ENCODE measurements at places on chromosomes 16 and 17.

DNA sequence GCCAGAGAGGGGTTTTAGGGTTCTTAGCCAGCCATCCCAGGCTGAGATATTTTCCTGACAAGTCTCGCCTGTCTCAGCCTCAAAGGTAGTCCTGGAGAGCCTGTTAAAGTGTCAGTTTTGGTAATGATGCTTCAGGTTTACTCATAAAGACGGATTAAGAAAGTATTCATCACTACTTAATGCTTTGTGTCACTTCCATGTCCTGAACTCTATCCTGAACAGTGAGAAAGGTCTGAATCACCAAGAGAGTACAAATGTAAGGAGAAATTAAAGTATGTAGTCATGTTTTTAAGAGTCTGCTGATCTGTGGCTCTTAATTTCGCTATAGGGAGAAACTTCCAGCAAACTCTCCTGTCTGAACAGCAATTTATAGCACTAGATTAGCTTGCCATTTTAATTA lies 14.0 kb downstream of the RPGRIP1L start:
- no peak for DNase-seq

DNA sequence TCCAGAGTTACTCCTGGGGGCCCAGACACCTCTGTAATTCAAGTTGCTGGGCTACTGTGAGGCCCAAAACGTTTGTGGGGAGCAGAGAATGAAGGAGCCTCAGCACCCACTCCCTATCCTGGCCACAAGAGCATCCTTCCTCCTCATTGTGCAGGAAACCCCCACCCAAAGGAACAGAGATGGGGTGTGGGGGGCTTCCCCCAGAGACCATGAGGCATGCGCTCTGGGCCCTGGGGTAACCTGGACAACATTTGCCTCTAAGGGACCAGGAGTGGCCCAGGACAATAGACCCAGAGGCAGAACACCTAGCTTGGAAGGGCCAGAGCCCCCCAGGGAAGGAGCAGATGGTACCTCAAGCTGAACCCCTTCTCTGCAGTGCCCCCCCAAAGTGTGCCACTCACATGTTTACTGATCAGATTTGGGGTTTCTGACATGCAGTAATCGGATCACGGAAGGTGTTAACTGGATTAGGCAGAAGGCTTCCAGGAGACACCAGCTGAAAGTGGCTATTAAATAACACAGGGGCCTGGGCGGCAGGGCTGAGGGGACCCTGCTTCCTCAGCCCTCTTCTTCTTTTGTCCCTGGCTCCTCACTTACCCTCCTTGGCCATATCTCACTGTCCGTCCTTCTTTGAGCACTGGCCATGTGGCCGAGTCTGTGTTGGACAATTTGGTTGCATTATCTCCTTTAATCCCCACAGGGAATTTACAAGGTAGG lies 50.8 kb downstream of the SDK2 start:
- no peak for DNase-seq

DNA sequence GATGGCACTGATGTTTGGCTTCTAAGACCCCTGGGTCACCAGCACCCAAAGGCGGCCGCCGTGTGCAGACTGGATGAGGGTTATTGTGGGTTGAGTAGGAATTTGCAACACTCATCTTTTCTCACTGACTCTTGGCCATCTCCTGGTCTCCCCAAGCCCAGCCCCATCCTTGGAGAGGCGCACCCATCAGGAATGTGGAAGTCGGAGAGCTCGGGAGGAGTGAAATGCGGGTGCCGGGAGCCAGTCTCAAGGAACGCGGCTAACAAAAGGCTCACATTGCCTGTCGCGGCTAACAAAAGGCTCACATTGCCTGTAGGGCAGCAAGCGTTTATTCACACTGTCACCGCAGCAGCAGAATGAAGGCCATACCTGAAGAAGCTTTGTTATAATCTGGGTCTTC lies 248.6 kb downstream of the FOXL1 start:
- no peak for DNase-seq

DNA sequence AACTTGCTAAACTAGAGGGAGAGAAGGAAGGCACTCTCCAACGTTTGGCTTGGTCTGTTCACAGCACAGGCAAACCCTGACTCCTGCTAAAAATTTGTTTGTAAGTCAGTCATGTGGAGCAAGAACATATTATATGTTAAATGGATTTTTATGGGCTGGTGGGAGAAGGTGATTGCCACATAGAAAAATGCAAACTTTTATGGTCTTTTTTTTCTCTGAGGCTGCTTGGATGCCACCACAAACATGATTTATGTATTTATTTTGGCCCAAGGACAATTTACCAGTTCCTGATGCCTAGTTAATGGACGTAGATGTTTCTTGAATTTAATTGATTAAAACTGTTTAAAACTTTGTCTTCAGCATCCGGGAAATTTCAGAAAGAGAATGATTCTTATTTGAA lies 274.2 kb upstream of the MYOCD start:
- no peak for DNase-seq

GRCh38 chr17:81121841-81122733 lies 43.2 kb upstream of the PVALEF start:
- DNase-seq, result no peak

- no peak for DNase-seq
Measured at GRCh38 chr17:30401097-30401496, 22.4 kb downstream of the CPD start.

DNA sequence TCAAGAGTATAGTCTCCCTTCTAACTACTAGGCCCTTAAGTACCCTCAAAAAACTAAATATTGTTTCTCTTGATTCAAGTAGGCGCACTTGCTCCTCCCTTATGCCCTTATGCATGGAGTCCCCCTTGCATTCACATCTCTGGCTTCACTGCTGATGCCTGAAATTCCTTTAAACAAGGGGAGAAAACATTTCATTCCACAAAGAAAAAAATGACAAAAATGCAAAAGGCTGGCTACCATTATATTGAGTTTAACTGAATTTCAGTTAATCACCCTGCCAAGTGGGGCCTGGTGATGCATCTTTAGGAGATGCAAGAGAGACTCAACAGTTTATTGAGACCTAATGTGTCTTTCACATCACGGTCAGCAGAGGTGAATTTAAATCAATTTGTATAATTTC lies 35.6 kb downstream of the CRLF3 start:
- no peak for DNase-seq

- peak; percentile 62 for DNase-seq
Measured at GRCh38 chr17:35747540-35748017, 5.5 kb downstream of the GAS2L2 start.

DNA sequence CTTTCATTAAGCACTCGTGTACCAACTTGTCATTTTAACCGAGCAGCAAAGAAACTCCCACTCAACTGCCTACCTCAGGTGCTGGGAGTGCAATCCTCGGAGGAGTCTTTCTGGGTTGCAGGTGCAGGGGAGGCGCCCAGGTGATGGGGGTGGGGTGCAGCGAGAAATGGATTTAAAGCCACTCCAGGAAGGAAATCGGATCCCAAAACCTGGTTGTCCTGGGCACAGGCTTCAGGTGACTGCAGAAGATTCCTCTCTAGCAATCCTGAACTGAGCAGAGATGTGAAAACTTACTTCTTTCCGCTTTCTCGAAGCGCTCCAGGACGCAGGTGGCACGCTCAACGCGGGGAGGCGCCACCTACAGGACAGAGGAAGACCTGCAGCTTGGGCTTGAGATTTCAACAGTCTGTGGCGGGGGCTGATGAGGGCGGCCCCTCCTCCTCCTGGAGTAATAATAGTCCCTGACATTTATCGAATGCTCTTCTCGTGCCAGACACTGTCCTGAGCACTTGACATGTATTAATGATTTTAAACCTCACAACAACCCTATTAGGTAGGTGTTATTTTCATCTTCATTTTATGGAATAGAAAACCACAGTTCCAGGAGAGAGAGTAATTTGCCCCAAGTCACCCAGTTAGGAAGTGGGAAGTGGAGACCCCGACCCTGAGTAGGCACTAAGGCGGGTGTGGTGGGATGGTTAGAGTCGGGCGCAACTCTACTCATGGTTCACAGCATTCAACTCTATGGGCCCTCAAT lies 27.2 kb upstream of the SKAP1 start:
- DNase-seq, result peak; percentile 41

DNA sequence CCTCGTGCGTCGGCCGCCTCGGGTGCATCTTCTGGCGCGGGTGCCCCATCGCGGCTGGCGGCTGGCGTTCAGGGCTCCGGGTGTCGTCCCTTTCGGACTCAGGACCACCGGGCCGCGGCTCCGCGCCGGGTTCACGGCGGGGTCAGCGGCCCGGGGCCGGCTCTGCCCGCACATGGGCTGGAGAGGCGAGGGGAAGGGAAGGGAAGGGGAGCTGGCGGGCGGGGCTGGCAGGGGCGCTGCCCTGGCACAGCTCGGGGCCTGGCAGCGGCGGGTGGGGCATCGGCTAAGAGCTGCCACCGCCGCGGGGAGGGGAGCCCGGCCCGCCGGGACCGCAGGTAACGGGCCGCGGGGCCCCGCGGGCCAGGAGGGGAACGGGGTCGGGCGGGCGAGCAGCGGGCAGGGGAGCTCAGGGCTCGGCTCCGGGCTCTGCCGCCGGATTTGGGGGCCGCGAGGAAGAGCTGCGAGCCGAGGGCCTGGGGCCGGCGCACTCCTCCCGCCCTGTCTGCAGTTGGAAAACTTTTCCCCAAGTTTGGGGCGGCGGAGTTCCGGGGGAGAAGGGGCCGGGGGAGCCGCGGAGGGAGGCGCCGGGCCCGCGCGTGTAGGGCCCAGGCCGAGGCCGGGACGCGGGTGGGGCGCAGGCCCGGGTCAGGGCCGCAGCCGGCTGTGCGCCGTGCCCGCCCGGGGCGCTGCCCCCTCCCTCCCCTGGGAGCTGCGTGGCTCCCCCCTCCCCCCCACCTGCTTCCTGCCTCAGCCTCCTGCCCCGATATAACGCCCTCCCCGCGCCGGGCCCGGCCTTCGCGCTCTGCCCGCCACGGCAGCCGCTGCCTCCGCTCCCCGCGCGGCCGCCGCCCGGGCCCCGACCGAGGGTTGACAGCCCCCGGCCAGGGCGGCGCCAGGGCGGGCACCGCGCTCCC lies 646 bp downstream of the HIC1 start:
- DNase-seq, result no peak

All from heart right ventricle (tissue), 16 donors.